Stimulated activated CD4-positive, alpha-beta T cell treated with anti-CD3 and anti-CD28 coated beads, Interleukin-1b, Interleukin-23, amount 100 ng/mL, for 24 hours (primary cell): ENCODE measurements at places on chromosomes 16 and 17.

GRCh38 chr17:72850410-72851118, 241.9 kb downstream of the SLC39A11 start:
- DNase-seq = no peak

GRCh38 chr17:37516127-37516571, 26.5 kb downstream of the DUSP14 start:
- DNase-seq = no peak

- no peak for DNase-seq
Observed at GRCh38 chr17:65984299-65984698, 207.6 kb downstream of the CEP112 start.

DNA sequence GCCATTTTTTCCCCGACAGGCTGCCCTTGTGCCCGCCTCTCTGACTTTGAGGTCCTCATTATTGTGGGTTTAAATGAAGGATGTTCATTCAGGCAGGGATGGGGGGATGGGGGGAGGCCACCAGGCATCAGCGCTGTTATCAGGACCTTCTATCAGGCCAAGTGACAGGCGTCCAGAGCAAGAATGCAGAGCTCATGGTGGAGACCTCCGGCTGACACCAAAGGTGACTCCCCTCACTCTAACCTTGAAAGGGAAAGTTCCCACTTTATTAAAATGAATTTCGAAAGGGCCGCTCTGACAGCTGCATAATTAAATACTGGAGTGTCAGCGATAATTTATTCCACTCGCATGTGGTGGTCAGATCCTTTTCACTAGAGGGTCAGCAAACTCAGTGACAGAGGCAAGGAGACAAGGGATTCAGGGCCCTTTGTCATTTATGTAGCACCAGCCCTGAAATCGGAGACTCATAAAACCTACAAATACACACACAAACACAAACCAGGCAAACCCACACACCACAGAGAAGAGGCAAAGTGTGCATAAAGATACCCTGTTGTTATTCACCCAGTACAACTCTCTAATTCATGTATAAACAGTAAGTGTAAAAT, 436.0 kb downstream of the MAF start:
- DNase-seq = no peak

- DNase-seq = no peak
Observed at GRCh38 chr17:71759422-71760060, 361.3 kb upstream of the SOX9 start.

DNA sequence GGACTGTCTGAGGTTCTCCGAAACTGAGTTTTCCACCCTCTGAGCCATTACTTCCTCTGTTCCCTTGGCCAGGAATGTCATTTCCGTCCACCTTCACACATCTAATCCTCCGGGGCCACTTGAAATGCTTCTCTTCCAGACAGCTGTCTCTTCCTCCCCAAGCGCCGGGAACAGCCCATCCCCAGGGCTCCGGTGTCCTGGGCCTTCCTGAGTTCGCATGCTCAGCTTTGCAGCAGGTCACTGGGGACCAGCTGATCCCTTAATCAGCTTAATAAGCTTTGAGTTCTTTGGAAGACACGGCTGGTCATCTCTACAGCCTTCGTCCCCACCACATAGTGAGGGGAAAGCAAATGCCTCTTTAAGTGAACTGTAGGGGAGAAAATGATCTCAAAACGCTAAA, 123.4 kb downstream of the DYNLRB2 start:
- DNase-seq = no peak

GRCh38 chr17:11980813-11981212, 16.5 kb downstream of the ZNF18 start:
- DNase-seq = no peak

DNA sequence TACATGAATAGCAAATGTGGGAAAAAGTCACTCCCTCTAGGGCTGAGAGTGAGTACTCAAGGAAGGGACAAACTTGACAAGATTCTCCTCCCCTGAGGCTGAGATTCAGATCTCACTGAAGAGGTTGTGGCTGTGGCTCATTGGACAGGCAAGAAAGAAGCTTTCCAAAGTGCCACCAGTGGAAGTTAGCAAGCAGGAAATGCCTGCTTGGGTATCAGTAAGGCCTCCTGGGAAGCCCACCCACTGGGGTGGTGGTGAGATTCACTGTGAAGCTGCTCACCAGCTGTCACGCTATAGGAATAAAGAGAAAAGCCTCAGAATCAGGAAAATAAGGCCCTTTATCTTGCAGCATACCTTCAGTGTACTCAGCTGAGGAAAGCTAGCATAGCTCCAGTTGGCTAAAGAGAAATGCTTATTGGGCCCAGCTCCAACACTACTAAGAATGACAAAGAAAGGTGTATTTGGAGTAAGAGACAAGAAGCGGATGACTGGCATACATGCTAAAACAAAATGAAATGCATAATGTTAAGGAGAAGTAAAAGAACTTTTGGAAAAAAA, 274.4 kb upstream of the TOM1L1 start:
- no peak for DNase-seq

DNA sequence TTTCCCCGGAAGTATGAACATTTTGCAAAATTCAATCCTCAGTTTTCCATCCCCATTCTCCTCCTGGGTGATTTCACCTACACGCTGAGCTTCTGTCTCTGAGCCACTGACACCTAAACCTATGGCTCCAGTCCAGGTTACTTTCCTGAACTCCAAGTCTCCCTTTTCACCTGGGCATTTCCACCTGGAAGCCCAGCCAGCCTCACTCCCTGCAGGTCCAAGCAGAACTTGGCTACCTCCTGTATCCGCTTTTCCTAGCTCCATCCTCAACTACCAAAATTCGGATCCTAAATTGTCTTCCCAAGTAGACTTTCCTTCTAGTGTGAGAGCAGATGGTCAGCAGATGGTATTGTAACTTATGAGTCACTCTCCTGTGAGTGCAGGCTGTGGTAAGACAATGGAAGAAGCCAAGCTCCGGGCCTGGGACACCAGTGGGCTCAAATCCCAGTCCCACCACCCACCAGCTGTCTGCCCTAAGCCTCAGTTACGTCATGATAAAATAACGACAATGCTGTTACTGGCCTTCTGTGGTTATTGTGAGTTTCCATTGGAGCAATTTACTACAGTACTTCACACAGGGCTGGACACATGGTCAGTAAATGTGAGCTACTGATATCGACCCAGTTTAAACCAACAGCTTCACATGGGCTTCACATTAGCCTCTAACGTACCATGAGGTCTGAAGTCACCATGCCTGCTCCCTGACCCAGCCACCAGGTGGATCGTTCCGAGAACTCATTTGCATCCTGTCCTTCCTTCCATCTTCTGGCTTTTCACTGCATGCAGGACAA, 33.3 kb downstream of the PECAM1 start:
- DNase-seq = no peak

- DNase-seq = no peak
Observed at GRCh38 chr16:31700200-31700529, 172.5 kb downstream of the AHSP start.

DNA sequence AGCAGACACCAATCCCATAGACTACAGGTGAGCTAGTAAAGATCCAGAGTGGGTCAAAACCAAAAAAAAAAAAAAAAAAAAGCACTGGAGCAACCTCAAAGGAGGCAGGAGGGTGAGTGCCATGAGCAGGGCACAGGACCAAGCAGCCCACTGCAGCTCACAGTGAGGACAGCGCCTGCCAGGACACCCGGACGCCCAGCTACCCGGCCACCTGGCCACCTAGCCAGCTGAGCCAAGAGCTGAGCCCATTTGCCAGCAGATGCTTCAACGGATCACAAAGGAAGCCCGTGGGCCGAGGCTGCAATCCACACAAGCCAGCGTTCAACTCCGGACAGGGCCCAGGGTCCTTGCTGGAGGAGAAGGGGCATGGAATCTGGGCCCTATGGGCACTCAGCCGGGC, 15.1 kb downstream of the AXIN1 start:
- no peak for DNase-seq

DNA sequence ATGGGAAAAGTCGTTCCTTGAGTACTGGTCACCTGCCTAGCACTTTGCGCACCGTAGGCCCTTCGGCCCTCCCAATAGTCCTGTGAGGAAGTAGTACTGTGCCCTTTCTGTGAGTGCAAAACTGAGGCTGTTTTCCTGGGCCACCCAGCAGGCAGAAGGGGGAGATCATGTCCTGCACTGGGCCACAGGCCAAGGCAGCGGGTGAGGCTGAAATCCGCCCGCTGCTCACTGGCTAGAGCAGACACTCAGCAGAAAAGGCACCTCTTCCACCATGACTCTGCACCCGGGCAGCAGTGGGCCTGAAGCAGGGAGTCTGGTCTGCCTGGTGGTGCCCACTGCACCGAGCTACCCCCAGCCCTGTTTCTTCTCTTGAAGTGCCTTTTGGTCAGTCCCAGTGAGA, 20.2 kb downstream of the METTL22 start:
- DNase-seq = no peak

DNA sequence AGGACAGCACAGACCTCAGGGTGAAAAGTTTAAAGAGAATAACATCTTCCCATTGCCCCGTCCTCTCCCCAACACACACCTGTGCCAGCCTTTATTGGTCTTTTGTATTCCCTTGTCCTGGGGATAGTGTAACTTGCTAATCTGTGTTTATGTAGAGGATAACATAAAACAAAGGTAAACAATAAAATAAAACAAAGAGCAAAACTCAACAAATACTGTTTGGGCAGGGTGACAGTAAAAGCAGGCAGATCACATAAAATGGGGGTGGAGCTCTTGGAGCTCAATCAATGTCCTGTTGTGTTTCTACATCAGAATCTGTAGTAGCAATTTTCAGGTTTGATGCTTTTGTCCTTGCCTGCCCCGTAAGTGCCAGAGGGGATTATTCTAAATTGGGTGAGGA, 1939.7 kb downstream of the TP53TG3F start:
- DNase-seq = no peak

GRCh38 chr17:74125156-74125555, 78.3 kb upstream of the RPL38 start:
- no peak for DNase-seq

GRCh38 chr16:30132591-30132990, 9.6 kb upstream of the MAPK3 start:
- no peak for DNase-seq
